Muscle of leg (tissue), 16 donors: ENCODE measurements at places on chromosomes 16 and 17.

- peak; percentile 54 for DNase-seq
Observed at GRCh38 chr16:8958344-8959167, 5.2 kb downstream of the USP7 start.

- no peak for DNase-seq
Observed at GRCh38 chr17:39920218-39921210, 2.1 kb upstream of the GSDMB start.

DNA sequence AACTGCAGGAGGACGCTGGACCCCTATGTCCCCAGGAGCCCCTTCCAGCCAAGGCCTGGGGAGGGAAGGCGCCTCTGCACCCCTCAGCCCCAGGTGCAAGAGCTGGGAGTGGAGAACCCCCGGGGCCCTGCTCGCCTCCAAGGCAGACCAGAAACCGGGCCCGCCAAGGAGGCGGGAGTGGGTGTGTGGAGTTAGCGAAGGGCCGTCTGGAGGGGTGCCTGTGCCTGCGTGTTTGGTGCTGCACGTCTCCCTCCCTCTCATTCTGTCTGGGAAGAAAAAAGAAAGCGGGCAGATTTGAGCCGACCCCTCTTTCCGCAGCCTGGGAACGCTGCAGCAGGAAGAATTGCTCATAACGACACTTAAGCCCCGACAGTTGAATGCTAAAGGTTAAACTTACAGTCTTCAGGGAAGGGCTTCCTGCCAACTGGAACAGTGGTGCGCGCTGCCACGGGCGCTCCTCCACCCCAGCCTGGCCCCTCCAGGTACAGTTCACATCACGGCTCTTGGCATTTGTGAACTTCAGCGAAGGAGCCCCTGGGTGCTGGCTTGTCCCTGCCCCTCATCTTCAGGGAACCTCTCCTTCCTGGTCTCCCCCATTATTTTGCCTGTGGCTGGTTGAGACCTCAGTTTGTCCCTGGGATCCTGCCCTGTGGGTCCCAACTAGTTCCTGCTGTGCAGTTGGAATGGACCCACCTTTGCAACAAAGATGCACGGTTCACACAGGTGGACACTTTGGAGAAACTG, 19.2 kb upstream of the ZFHX3 start:
- peak; percentile 65 for DNase-seq

- no peak for DNase-seq
Observed at GRCh38 chr16:78506367-78507193, 407.1 kb downstream of the WWOX start.

DNA sequence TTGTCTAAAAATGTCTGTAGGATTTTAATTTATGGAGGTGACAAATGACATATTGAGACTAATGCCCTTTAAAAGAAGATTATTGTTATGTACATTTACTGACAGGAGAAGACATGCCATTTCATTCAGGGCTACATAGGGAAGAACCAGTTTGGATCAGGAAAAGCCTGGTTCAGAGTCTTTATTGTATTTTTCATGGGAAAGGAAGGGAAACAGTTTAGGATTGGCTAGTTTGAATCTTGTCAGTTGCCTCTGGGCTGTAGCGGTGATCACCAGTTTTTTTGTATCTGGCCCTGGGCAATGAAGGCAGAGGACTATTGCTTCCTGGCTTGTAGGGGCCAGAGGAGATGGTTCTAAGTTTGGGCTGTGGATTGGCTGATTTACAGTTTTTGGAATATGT, 31.8 kb downstream of the NSRP1 start:
- no peak for DNase-seq

- DNase-seq = no peak
Observed at GRCh38 chr17:80531400-80531799, 13.2 kb upstream of the RPTOR start.

GRCh38 chr17:77313831-77314230, 173.1 kb downstream of the SEC14L1 start:
- DNase-seq = peak; percentile 8

- DNase-seq = no peak
Observed at GRCh38 chr16:74740795-74741304, 33.8 kb downstream of the FA2H start.

- no peak for DNase-seq
Observed at GRCh38 chr17:60141111-60142018, 8.4 kb upstream of the CA4 start.

DNA sequence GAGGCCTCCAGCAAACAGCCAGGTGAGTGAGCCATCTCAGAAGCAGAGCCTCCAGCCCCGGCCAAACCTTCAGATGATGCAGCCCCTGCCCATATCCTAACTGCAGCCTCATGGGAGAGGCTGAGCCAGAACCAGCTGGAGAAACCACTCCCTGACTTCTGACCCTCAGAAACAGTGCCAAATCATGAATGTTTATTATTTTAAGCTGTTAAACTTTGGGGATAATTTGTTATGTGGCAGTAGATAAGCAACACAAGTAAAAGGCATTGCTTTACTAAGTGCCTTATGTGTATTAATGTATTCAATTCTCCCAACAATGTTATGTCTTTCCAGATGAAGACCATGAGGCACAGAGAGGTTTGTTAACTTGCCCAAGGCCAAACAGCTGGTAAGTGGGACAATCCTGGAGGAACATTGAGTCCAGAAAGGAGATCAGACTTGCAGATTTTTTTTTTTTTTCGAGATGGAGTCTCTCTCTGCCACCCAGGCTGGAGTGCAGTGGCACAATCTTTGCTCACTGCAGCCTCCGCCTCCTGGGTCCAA, 59.6 kb downstream of the SOCS1 start:
- DNase-seq = no peak

DNA sequence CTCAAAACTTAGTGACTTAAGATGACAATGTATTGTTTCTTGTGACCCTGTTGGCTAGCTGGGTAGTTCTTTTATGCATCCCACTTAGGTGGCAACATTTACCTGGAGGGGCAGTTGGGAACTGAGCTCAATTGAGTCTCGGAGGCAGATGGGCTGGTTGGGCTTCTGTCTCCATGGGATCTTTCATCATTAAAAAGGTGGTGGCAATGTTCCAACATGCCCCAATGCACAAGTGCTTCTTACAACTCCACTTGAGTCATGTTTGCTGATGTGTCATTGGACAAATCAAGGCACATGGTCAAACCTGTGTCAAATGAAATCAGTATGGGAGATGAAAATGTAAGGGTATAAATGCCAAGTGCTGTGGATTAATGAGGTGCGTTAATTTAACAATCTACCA, 11.7 kb upstream of the HS3ST3B1 start:
- DNase-seq = no peak

- no peak for DNase-seq
Observed at GRCh38 chr17:72538901-72539352, 418.1 kb downstream of the SOX9 start.

GRCh38 chr16:31090540-31090939, 1.8 kb upstream of the PRSS53 start:
- no peak for DNase-seq

GRCh38 chr17:73126716-73127473, 34.4 kb upstream of the SLC39A11 start:
- no peak for DNase-seq

DNA sequence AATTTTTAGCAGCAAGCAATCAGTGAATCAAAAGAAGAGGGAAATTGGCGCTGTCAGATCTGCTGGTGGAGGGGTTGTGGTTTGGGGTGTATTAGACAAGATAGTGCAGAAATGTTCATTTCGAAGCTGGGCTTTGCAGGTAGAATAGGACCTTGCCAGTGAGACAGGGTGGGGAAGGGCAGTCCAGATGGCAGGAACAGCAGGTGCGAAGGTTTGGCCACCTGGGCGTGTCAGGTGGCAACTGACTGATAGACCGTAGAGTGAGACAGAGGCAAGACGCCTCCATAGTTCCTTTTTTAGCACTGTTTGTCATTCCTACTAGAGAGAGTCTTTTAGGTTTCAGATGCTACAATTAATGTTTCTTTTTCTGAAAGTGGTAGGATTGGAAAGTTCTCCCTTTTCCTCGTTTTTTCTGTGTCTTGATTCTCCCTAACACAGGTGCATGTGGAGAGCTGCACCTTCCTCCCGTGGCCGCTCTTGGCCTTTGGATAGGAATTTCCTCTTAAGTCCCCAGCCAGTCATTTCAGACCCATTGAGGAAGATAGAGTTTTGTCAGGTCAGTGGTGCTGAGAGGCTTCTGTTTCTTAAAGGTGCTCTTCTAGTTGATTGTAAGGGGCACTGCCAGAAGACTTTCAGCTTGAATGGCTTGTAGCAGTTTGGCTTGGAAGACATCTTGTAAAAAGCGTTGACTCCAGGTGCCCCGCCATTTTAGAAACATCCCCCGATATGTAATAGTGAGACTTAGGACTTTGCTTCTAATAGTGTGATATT, 315.6 kb downstream of the SNX29 start:
- no peak for DNase-seq

DNA sequence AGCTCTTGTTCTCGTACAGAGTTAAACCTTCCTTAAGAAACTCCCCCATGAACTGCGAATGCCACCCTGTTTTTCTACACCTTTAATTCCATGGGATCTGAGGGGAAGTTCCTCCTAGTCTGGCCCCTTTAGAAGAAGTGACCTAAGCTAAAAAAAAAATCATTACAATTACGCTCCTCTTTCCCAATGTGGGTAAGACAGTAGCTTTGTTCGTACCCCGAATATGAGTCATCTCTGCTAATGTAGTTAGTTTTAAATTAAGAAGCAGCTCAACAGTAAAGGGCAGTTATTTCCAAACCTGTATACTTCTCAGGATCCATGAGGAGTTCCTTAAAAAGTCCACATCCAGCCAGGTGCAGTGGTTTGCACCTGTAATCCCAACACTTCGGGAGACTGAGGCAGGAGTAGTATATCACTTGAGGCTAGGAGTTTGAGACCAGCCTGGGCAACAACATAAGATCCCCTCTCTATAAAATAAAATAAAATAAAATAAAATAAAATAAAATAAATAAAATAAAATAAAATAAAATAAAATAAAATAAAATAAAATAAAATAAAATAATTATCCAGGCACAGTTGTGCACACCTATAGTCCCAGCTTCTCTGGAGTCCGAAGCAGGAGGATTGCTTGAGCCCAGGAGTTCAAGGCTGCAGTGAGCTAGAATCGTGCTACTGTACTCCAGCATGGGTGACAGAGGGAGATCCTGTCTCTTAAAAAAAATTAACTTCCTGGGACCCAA, 26.1 kb downstream of the RCVRN start:
- no peak for DNase-seq

DNA sequence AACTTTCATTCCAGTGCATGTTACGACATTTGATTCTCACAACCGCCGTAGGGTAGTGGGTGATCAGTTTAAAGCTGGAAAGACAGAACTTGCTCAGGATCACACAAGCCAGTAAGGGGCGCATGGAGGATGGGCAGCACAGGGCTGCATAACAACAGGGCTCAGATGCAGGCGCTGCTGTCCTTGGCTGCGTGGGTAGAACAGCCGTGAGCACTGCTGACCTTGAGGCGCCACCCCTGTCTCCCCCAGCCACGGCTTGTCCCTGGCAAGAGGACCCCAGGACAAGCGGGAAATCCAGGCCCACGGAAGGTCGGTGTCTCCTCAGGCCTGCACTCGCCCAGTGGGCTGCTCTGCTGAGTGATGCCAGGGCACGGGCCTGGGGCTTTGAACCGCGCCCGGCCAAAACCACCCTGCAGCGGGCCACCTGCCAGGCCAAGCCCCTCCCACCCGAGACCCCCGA, 84.7 kb downstream of the LMF1 start:
- DNase-seq = no peak

DNA sequence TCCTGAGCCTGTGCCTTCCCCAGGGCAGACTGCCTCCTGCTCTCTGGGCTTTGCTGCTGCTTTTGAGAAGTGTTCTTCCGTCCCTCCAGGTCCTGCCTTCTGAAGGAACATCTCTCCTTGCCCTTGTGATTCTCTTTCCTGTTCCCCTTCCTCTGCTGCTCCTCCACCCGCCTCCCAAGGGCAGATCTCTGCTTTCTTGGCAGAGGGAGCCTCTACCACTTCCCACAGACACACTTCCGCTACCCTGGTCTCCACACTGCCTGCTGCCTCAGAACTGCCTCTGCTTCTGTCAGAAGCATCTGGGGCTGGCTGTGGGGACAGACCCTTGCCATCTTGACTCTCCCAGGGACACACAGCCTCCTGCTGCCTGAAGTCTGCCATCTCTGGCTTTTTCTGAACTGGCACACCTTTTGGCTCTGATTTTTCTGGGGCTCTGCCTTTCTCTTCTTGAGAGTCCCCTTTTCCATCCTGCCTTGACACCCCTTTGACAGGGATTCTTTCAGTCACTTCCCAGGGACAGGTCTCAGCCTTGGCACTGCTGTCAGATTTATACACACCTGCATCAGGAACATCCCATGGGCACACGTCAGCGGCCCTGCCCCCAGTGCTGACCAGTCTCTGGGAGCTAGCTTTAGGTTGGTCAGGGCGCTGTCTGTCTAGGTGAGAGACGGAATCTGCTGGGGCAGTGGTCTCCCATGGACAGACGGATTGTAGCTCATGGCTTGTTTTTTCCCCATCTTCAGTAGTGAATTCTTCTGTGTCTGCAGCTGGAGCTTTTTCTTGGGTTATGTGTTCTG, 16.6 kb downstream of the GPR179 start:
- peak; percentile 67 for DNase-seq

DNA sequence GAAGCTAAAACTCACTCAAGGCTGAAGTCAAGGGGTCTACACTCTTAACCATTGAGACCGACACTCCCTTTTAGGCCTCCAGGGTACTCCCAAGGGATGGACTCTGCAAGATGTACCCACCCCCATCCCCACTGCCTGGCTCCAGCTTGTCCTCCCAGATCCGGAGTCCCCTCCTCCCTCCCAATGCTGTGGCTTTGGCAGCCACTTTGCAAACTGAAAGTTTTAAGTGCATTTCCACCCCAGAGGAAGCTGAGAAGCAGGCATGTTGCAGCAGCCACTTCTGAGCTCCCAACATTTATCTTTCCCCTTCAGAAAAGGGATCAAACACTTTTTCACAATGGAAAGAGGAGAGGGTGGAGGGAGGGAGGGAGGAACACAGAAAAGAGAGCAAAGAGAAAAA, 115.2 kb downstream of the COPRS start:
- peak; percentile 70 for DNase-seq

GRCh38 chr16:67198238-67198734, 645 bp upstream of the ELMO3 start:
- DNase-seq = no peak

DNA sequence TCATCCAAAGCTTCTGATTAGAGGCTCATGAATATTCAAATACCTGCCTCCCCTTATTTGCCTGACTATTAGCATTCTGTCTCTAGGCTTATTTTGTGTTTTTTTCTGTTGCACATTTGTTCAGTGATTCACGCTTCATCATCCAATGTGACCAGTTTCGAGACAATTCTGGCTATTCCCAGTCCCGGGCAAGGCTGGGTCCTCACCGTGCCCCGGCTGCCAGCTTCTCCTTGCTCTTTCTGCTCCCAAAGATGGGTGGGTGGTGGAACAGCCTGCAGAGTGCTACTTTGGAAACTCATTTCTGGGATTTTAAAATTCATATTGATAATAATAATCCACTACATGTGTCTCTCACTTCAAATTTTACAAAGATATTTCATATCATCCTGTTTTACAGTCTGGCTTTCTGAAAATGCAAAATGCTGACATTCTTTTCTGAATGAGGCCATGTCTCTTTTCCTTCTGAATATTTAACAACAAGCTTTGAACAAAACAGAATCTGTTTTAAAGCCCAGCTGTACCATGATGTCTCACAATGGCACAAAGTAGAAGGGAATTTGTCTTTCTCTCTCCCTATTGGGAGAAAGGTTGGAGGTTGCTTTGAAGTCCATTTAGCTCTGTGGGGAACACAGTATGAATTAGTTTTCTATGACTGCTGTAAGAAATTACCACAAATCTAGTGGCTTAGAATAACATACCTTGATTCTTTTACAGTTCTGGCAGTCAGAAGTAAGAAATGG, 116.9 kb upstream of the CDH13 start:
- no peak for DNase-seq
